Activated naive CD8-positive, alpha-beta T cell treated with anti-CD3 and anti-CD28 coated beads for 36 hours (primary cell): ENCODE measurements at places on chromosomes 6 and 20. TPM values are rescaled to one million over a fixed set of nuclear protein-coding genes. Genes with fewer than 3 reads are reported as not detected.

The CLPSL2 gene
- not detected for total RNA-seq

The SYCP2 gene
- total RNA-seq = 3.2 TPM

The SPATS1 gene
- not detected for total RNA-seq

The MUC21 gene
- not detected for total RNA-seq

The TXLNB gene
- total RNA-seq = 0.18 TPM

The RNF39 gene
- not detected for total RNA-seq

The ADAM33 gene
- not detected for total RNA-seq

The PRPF6 gene
- total RNA-seq = 64.6 TPM

The KDM1B gene
- 11.8 TPM for total RNA-seq

The DNAH8 gene
- not detected for total RNA-seq

The ENPP4 gene
- 8.6 TPM for total RNA-seq

The GCLC gene
- total RNA-seq = 25.3 TPM

The FAM50B gene
- total RNA-seq = 8.7 TPM

The PRRT1 gene
- total RNA-seq = 1.4 TPM

The STK35 gene
- total RNA-seq = 19.9 TPM

The PARD6B gene
- total RNA-seq = 4.1 TPM

The SGK1 gene
- 141 TPM for total RNA-seq

The CSTF1 gene
- total RNA-seq = 66.4 TPM

The HLA-G gene
- total RNA-seq = 1.4 TPM

The NCOA7 gene
- total RNA-seq = 73.7 TPM

The GJA10 gene
- not detected for total RNA-seq

The VGLL2 gene
- not detected for total RNA-seq

The CDH22 gene
- total RNA-seq = 0.12 TPM

The PSMF1 gene
- total RNA-seq = 192 TPM
